ENCODE measurements at places on chromosomes 13 and 19.

DNA sequence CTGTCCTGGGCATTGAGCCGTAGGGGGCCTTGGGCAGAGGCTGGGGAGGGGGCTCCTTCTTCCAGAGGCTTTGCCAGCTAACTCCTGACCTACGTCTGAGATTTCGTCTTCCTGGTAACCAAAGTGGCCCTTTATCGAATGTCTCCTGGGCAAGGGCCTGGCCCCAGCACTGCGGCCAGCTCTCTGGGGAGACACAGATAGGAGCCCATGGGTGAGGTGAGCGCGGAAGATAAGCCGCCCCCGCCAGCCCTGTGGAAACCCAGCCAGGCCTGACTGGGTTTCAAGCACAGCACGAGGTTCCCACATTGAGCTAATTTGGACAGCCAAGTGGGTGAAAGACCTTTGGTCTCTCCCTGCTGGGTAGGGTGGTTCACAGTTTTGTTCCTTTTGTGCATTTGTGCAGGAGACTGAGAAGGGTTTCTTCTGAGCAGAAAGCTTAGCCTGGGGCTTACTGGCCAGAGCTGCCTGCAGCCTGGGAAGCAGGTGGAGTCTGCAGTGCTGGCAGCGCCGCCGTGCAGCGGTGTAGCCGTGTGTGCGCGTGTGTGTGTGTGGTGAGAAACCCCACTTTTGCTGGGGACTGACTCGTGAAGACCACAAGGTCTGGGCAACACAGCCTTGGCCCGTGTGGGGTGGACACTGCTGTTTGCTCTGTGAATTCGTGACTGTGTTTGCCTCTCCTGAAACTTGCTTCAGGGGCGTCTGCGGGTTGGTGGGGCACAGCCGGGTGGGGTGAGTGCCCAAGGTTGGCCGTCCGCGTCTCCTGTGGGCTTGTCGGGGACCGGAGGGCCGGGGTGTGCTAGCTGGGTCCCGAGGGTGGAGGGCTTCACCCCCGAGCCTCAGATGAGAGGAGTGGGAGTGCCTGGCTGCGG, 2.5 kb downstream of the BSG start:
- DNase-seq = no peak

DNA sequence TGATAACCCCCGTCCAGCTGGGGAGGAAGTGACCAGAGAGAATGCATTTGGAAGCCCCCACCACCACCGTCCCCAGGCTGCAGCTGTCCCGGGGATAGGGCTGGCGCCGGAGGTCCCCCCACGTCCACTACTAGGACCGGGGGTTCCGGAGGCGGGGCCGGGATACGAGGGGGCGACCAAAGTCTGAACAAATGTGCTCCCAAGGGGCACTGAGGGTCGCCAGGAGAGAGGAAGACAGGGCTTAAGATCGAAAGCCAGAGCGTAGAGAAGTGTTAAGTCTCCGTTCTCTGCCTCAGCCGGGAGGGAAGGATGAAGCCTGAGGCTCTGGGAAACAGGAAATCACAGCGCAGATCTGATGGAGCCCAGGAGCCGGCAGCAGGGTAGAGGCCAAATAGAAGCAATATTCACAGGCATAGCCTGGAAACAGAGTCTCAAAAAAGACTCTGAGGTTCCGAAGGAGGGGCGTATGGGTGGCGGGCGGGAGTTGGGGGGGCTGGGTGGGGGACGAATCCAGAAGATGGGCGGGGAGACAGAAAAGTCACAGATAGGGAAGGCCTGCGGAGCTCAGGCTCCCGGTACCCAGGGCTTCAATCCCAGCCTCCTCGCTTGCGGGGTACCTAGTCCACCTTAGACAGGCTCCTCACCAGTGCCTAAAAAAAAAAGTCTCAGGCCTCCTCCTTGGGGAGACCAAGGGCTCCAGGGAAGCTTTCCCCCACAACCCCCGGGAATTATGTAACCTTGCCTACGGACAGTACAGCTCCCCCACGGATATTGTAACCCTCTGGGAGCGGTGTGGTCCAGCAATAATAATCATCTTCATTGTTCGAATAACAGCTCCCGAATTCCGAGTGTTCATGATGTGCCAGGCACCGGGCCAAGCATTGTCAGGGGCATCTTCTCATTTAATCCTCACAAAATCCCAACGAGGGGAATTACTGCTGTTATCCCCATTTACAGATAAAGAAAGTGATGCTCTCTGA, 1.1 kb upstream of the ERF start:
- DNase-seq = peak; percentile 57

- no peak for DNase-seq
Observed at GRCh38 chr13:75222031-75222430, 259.9 kb downstream of the TBC1D4 start.

DNA sequence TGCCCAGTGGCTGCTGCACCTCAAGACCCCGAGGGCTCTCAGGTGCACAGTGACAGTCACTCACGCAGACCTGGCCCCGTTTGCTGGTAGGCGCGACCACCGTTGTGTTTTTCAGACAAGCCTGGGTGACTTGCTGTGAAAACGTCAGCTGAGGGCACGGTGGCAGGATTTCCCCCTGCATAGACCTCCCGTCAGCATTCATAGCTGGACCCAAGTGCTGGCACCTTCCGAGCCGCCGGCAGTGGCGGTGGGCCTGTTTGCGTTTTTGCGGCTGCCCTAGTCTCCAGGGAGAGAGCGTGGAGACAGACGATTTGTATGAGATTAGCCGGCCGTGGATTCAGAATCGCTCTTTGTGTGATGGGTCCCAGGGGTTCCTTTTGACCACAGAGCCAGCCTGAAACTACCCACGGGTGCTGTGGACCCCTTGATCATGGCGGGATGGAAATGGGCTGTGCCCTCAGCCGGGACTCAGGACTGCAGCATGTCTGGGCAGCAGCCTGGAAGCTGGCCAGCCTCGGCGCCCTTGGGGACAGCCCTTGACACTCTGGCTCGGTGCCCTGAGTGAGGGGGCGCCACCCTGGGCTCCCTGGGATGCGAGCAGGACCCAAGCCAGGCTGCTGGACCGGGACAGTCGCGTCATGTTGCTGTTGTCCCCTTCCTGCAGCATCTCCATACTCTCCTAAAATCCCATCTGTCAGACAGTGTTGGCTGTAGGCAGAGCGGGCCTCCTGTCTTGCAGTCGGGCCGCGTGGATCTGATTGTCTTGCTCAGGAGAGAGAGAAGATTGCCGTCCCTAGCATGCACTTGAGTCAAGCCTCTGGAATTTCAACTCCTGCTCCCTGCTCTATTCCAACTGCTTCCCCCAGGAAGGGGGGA, 8.6 kb downstream of the KDM4B start:
- peak; percentile 69 for DNase-seq

DNA sequence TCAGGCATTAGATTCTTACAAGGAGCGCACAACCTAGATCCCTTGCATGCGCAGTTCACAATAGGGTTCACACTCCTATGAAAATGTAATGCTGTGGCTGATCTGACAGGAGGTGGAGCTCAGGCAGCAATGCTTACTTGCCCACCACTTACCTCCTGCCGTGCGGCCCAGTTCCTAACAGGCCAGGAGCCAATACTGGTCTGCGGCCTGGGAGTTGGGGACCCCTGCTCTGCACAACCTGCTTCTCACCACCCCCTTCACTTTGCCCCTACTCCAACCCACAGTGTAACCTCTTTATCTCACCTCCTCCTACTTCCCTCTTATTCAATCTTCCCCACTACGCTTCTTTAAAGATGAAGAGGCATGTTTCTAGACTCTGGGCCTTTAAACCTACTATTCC, 240.2 kb downstream of the RGCC start:
- DNase-seq = no peak

GRCh38 chr19:50430888-50431342, 1.8 kb upstream of the MYBPC2 start:
- DNase-seq = no peak

- DNase-seq = no peak
Observed at GRCh38 chr19:50257141-50257540, 53.7 kb downstream of the MYH14 start.

DNA sequence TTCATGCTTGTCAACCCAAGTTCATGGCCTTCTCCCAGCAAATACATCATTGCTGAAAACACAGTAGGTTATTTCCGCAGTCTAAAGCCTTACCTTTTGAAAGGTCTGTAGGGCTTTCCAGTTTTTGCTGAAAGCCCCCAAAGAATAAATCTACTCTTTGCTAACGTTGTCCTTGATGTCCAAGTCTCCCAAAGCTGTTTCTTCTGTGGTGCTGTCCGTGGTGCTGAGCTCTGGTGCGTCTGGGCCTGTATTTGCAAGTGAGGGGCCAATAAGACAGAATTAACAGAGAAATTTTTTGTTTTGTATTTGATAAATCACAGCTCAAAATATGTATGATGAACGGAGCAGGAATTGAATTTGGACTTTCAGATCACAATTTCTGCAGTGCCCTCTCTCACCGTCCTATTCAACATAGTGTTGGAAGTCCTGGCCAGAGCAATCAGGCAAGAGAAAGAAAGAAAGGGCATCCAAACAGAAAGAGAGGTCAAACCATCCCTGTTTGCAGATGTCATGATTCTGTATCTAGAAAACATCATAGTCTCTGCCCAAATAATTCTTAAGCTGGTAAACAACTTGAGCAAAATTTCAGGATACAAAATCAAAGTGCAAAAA, 9.8 kb upstream of the LGALS16 start:
- DNase-seq = no peak

- no peak for DNase-seq
Observed at GRCh38 chr13:33752597-33752996, 65.4 kb upstream of the RFC3 start.

GRCh38 chr19:55113570-55114039, 3.8 kb downstream of the PPP1R12C start:
- DNase-seq = peak; percentile 44

GRCh38 chr19:42655748-42656147, 61.0 kb upstream of the CEACAM8 start:
- DNase-seq = no peak

DNA sequence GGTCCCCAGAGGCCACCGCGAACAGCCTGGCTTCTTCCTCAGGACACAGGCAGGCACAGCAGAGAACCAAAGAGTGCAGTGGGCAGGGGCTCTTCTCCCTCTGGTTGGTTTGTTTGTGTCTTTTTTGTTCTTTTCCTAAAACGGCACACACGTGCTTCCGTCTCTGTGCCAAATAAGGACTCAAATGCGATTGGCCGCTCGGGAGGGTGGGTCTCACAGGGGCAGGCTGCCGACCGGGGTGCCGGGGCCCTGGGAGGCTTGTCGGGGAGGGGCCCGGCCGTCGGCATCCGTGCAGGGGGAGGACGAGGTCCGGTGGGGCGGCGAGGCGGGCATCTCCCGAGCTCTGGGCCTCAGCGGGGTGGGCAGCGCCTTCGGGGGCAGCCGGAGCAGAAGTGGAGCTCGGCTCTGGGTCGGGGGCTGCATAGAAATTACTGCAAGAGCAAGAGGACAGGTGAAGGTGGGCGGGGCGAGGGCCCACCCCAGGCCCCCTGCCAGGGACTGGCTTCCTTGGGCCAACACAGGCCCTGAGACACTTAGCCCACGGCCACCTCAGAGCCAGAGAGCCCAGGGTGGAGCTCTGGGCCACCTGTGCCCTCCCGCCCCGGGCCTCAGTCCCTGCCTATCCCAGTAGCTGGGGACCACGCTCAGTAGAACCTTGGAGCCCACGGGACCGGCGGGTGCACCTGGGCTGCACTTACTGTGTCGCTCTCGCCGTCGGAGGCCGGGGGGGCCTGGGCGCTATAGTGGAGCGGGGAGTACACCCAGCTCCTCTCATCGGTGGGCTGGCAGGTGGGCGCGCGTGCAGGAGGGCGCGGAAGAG, 6.4 kb upstream of the CACTIN start:
- no peak for DNase-seq

DNA sequence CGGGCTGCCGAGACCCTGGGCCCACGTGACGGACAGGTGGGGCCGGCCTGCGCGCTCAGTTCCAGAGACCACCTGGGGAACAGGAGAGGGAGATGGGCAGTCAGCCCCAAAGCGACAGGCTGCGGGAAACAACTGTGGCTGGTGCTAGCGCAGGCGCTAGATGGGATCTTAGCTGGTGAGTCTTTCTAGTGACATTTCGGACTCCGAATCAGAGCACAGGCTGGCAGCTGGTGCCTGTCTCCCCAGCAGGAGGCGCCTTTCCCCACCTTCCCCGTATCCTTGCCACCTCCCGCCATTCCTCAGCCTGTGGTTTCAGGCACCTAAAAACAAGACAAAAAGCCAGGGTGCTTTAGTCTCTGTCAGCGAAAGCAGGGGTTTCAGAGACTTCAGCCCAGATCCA, 19.4 kb upstream of the RANBP3 start:
- peak; percentile 20 for DNase-seq

DNA sequence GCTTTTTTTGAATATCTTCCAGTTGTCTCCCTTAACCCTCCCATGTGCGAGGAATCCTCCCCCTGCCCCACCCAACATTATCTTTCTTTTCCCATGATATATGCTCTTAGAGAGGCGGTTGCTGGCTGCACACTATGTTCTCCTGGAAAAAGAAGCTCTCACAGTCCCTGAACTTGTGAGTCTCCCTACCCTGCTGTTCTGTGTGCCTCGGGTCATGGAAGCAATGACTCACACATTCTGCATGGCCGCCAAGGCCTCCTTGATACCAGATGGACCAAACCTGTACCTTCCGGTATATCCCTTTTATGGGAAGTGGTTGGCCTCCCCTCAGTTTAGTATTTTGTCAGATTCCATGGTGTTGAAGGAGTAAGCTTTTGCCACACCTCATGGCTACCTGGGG, 705.4 kb downstream of the SLITRK6 start:
- no peak for DNase-seq

- DNase-seq = no peak
Observed at GRCh38 chr13:105847527-105848291, 687.8 kb downstream of the EFNB2 start.

GRCh38 chr19:40799558-40800338, 757 bp downstream of the EGLN2 start:
- DNase-seq = peak; percentile 53

DNA sequence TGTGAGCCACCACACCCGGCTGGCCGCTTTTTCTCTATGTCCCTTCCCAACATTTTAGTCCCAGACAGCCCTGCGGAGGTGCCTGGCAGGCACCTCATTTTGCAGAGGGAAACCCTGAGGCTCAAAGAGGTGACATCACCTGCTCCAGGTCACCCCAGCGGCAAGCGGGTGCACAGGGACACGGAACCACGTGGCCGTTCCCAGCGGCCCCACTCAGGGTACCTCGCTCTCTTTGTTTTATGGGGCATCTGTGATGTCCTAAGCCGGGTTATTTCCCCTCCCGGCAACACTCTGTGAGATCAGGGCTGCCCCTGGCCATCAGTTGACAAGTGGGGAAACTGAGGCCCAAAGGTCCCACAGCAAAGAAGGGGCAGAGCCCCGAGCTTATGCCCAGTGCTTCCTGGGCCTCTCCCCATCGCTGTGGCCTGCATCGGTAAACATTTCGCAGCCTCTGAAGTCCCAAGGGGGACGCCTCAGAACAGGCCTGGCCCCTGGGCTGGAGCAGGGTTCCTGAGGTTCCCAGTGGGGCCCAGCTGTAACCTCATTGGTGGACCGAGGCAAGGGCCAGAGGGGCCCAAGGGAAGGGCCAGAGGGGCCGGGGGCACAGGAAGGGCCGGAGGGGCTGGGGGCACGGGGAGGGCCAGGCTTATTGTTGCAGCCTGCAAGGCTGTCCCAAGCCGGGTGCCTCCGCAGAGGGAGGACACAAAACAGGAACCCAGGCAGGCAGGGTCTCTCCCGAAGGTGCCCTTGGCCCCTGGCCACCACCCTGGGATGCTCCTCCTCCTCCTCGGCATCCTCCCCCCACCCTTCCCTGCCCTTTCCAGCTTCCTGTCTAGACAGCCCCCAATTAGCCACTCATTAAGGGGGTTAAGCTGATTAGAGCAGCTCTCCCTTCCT, 39.0 kb downstream of the SMIM24 start:
- DNase-seq = peak; percentile 86

Data from D341Med (cell line).